Cerebellum (tissue), 4 donors: ENCODE measurements at places on chromosomes 7 and 10.

- no peak for DNase-seq
Measured at GRCh38 chr7:4269086-4269485, 413.0 kb upstream of the FOXK1 start.

GRCh38 chr10:77943121-77943901, 16.8 kb upstream of the DLG5 start:
- DNase-seq, result no peak

GRCh38 chr7:23298141-23298881, 828 bp upstream of the MALSU1 start:
- no peak for DNase-seq

GRCh38 chr10:68095153-68095552, 14.1 kb upstream of the MYPN start:
- no peak for DNase-seq
